ENCODE measurements at places on chromosomes 4 and X.

DNA sequence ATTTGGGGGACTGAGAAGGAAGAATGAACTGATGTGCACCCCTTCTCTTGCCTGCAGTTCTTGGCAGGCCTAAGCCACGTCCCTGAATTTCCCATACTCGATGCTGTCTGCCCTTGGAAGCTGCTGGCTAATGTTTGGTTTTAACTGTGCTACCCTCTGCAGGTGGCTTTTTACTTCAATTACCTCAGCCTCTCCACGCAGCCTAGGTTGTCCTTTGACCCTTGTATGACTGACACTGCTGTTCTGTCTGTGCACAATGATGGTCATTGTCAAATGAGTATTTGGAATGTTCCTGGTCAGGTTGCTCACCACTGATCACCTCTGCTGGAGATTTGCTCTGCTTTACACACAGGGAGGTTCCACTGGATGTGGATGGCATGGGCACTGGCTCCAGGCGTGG is 137.1 kb downstream of the ZNF518B start:
- no peak for DNase-seq

DNA sequence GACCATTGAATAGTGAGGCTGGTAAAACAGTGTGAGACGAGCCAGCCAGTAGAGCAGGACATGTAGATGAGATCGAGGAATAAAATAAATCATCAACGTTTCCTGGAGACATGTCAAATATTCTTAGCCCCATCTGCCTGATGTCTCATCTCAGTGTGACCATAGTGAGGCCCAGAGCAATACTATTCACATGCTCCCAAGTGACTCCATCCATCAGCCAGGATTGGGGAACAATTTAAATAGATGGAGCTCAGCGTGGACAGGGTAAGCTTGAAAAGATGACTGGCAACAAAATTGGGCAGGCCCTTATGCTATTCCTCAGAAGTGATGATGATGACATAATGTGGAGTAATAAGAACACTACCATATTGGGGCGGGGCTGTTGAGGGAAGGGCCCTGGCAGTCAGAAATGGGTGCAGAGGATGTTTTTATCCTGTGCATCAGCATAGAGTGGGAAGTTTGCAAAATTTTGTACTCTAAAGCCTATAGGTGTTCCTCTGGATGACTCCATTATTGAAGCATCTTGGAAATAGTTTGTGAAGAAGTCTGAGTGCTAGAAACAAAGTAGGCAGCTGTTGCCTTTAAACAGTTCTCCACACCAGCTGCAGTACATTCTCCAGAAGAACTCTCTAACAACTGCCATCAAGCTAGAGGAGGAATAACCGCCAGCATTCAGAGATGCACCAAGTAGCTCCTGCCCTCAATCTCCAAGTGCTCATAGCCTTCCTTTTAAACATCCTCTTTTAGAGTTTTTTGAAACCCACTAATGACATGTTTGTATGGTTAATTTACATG is 333.0 kb downstream of the DCHS2 start:
- DNase-seq = no peak

GRCh38 chr4:121307445-121308327 is 73.1 kb downstream of the QRFPR start:
- peak; percentile 34 for DNase-seq

GRCh38 chr4:60683973-60684372 is 516.2 kb upstream of the ADGRL3 start:
- DNase-seq = no peak

DNA sequence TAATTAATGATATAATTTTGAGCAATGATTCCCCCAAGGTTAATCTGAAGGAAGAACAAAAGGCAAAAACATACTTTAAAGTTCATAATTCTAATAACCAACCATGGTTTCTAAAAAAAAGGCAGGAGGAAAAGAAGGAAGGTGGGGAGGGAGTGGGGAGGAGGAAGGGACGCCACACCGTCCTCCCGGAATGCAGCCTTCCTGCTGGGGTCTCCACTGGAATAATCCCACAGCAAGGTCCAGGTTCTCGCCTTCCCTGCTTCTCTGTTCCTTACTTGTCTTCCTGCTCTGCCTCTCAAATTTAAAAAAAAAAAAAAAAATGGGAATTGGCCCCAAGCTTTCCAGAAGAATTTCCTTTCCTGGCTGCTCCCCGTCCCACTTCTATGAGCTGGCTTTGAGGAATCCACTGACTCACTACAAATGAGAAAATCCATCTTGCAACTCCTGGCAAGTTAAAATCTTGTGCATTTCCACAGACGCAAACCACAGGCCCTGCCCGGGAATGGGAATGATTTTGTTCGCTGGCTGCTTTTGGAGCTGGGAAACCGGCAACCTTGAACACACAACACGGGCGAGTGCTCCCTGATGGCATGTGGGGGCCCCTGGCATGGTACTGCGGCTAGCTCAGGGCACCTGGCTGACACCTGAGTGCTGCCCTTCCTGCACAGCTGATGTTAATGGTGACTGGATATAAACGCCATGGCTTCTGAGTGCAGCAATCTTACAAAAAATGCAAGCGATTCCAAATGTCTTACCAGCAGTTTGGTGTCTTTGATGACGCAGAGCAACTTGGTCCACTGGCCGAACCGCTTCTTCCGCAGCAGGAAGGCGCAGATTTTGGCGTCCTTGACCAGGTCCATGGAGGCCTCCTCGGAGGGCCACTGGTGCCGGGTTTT is 97.0 kb downstream of the AFAP1 start:
- no peak for DNase-seq

DNA sequence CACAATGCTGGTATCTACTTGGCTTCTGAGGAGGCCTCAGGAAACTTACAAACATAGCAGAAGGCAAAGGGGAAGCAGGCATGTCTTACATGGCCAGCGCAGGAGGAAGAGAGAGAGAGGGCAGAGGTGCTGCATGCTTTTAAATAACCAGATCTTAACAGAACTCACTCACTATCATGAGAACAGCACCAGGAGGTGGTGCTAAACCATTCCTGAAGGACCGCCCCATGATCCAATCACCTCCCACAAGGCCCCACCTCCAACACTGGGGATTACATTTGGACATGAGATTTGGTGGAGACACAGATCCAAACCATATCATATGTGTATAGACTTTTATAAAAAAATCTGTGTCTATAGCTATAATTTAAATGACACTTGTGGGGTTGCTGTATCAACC is 48.6 kb upstream of the ERVMER34-1 start:
- DNase-seq = no peak

- DNase-seq = no peak
Observed at GRCh38 chr4:159171287-159171686, 68.4 kb downstream of the RAPGEF2 start.

DNA sequence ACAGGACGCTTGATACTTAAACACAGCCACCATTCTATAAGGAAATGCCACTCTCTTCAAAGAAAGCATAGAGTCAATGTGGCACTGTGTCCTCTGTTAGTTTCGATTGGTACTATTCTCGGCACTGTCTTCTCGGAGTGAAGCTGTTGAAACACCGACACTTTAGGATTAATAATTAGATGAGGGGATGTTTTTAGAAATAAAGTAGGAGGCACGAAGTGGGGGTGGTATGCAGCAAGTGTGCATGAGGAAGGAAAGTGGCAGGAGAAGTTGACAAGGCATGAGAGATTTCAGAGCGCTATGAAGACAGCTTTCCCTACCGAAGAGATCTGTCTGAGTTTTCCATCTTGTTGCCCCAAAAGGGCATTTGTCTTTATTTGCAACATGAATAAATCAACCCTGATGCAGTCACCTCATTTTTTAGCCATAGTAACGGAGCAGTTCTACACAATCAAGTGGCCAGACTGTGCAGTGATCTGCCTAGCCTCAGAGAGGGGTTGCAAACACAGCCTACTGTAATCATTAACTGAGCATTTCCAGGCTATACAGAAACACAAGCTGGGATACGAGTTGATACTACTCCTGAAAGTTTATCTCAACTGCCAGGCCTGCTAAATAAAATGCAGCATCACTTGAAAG is 8.3 kb downstream of the GPRIN3 start:
- no peak for DNase-seq

DNA sequence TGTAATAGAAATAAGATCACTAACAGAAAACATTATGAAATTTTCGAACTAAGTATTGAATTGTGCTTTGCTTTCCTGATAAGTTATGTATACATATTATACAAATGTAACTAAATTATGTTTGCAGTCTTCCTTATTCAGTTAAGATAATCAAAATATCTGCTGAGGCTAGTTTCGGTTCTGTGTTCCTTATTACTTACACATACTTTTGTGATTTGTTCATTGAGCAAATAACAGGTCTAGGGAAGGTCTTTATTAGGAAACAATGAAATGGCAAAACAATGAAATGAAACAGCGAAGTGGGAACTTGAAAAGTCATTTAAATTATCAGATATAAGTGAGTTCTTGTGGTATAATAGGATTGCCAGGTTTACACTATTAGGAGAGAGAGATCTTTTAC is 352.4 kb downstream of the GRIA2 start:
- no peak for DNase-seq

GRCh38 chr4:54085284-54085683 is 14.7 kb upstream of the GSX2 start:
- no peak for DNase-seq

DNA sequence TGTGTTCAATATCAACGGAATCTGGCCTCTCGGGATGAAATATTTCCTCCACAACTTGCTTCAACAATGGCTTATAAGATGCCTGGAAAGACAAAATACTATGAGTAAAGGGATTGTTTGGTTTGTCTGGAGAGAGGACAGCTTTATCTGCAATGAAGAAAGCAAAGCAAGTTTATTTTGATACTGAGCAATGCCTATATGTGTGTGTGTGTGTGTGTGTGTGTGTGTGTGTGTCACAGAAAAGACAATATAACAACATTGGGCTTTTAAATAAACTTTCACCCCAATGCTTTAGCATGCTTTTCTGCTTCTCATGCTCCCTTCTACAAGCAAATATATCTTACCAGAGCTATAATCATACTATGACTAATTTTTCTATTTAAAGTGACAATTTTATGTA is 45.4 kb downstream of the RASL11B start:
- no peak for DNase-seq

- no peak for DNase-seq
Observed at GRCh38 chr4:38774181-38774955, 8.4 kb downstream of the TLR10 start.

- no peak for DNase-seq
Observed at GRCh38 chrX:149370097-149370496, 135.0 kb downstream of the IDS start.

DNA sequence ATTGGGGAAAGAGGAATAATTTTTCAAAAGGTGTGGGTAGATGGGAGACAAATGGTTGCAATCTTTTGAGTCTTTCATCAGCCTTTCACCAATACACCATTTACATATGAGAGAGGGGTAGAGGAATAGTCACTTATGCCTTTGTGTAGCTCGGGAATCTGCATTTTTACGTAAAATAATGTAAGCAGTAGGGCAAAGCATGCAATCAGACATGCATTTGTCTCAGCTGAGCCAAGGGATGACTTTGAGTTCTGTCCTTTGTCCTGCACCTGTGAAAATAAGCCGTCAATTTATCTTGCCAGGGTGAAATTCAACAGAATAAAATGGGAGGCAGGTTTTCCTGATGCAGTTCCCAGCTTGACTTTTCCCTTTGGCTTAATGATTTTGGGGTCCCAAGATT is 1473.4 kb upstream of the TENM3 start:
- no peak for DNase-seq

DNA sequence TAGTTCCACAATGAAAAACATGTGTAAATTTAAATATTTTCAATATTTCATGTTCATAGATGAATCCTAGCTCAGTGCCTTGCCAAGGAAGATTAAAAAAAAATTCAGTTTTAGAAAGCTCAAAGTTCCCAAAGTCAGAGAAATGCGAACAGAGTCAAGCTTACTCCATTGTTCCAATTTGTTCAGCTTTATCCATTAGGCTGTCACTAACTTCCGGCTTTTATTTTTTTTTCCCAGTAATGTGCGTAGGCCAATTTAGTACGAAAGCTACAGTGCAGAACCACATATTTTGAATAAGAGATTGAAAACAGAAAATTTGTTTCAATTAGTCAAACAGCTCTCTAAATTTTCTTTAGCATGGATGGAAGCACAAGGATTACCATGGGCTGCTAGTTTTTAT is 23.1 kb upstream of the KLHL2 start:
- no peak for DNase-seq

- DNase-seq = no peak
Observed at GRCh38 chr4:25299476-25300203, 12.9 kb upstream of the ZCCHC4 start.

DNA sequence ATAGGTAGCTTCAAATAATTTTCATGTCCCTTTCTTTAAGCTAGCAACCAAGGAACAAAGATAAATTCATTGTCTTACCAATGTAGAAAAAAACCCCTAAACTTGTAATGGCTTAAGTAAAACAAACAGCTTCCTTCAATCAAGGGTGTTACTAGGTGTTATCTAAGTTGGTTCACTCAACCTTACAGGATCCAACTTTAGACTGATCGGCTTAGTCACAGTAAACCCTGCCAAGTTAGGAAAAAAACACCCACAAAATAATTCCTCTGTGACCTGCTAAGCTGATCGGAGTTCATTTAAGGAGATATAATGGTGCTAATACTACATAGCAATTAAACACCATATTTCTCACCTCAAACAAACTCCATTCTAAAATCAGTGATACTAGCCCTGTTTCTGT is 10.1 kb downstream of the AIFM1 start:
- DNase-seq = no peak

GRCh38 chr4:76430519-76431388 is 4.3 kb upstream of the SHROOM3 start:
- DNase-seq = no peak

DNA sequence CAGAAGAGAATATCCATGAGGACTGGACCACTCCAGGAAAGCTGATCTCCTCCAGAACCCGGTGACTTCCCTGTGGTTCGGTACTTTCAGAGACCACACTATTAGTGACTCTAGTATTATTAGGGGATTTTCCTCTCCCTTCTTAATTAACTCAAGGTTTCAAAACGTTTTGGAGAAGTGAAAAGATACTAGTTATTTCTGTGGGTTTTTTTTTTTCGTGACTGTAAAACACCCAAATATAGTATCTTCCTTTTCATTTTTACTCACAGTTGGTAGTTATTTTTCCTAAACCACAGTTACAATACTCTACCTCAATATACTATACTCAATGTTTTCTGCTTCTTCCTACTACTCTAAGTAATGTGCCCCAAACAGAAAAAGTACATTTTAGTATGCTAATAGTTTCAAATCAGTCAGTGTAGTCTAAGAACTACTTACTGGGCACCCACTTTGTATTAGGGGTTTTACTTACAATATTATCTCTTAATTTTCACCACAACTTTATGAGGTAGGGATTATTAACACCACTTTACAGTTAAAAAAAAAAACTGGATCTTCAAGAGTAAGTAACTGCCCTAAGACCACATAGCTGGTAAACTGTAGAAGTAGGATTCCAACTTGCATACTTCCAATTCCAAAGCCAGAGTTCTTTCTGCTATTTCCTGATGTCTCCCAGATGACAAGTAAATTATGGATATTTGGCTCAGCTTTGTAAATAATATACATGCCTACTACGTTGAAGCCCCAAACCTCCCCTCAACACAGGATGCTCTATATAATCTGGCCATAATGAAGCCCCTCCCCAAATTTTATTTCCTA is 45.0 kb downstream of the SLC9A7 start:
- no peak for DNase-seq

- no peak for DNase-seq
Observed at GRCh38 chrX:111645607-111646006, 35.4 kb upstream of the ALG13 start.
